ENCODE measurements at places on chromosomes 11 and 22.

DNA sequence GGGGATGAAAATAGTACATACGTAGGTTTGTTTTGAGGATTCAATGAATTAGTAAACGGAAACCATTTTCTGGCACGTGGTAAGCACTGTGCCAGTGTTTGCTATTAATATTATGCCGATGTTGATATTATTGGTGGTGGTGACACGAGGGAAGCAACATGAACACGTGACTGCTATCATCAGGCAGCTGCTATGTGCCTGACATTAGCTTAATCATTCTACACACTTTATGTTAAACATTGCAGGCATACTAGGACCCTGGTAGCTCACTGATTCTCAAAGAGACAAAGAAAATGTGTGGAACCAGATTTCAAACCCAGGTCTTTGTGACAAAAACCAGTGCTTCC, 656 bp downstream of the SRRD start:
- no peak for DNase-seq

GRCh38 chr11:46477136-46477535, 85.6 kb upstream of the CHRM4 start:
- DNase-seq, result no peak

DNA sequence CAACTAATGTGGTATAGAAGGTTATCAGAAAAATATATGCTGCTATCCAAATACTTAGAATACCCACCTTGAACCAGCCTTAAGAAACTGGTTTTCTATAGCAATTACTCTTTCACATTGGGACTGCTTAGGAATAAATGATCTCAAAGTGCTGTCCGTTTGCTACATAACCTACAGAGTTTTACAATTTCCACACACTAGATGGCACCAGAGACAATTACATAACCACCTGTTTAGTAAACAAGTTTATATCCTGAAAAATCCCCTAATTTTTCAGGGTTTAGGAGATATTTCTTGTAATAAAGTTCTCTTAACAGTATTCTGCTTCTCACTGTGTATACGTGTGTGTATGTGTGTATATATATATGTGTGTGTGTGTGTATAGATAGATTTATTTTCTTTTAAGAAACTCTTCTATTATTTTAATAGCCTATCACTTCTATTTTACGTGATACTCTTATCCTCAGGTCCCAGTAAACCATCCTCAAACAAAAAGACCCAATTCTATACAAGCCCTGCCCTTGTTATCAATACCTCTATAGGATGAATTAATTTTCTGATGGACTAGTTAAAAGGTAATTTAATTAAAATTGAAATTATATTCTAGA, 6.7 kb upstream of the OR5I1 start:
- DNase-seq, result no peak

- peak; percentile 64 for DNase-seq
Measured at GRCh38 chr22:20393705-20394476, at the start of gene ZNF74. ZNF74 (plus strand) TSS chr22:20394151; CDS start chr22:20394629, 478 bp downstream.

DNA sequence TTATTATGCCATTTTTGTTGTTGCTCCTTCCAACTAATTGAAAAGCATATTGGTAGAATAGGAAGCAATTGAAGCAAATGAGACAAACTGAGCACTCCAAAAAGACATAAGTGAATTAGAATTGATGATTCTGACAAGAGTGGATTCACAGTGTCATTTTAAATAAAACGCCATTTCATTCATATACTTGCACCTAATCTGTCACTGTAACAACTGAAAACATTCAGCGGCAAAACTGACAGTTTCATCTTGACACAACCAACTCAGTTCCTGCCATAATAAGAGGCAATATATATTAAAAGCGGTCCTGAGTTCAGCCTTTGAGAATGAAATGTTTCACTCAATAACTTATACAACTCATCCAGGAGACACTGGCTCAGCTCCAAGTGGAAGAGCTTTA, 306.8 kb downstream of the CNTN5 start:
- DNase-seq, result no peak

GRCh38 chr11:61844909-61845565, 16.9 kb downstream of the FADS2 start:
- DNase-seq, result no peak

DNA sequence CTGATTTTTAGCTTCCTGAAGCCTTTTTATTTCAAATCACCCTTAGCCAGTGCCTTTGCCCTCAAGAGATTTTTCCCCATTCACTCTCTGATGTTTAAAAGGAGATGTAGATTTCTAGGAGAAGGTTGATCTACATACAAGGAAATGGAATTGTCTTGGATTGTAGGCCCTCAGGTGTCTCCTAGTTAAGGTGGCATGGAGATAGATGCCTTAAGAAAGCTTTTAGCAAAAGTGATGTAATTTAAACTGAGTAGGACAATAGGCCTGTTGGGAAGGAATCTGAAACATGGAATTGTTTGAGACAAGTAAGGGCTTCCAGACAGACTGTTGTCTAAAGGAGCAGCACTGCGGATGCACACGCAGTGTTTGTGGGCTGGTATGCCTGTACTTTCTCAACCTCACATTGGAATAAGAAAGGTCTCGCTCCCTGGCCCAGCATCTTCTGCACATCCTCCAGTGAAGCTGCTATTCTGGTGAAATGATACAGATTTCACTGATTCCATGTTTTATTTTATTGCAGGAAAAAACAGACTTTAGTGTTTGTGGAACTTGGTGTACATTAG, 69.8 kb upstream of the SLC25A18 start:
- no peak for DNase-seq

All from stimulated activated CD8-positive, alpha-beta memory T cell treated with anti-CD3 and anti-CD28 coated beads, Interleukin-7, amount 100 ng/mL, for 4 hours (primary cell).